ENCODE measurements at places on chromosomes 4 and X. TPM values are rescaled to one million over a fixed set of nuclear protein-coding genes. Genes with fewer than 3 reads are reported as not detected.

RAP1GDS1 gene
- total RNA-seq, result 23.8 TPM

SMIM14 gene
- total RNA-seq, result 14.8 TPM

TIMM8A gene
- total RNA-seq, result 27.8 TPM

RNF128 gene
- not detected for total RNA-seq

DSPP gene
- total RNA-seq, result not detected

APBB2 gene
- 8.0 TPM for total RNA-seq

TCP11X2 gene
- total RNA-seq, result not detected

UGT2A3 gene
- total RNA-seq, result 0.07 TPM

VSIG4 gene
- not detected for total RNA-seq

NKRF gene
- total RNA-seq, result 16.8 TPM

MTCP1 gene
- 15.8 TPM for total RNA-seq

CEP135 gene
- total RNA-seq, result 5.5 TPM

GAGE13 gene
- total RNA-seq, result not detected

SPRY1 gene
- 3.9 TPM for total RNA-seq

CLCN4 gene
- 3.3 TPM for total RNA-seq

GRID2 gene
- not detected for total RNA-seq

SPIN2A gene
- 0.22 TPM for total RNA-seq

SPANXC gene
- total RNA-seq, result not detected

KLHL4 gene
- total RNA-seq, result 6.2 TPM

LPAR4 gene
- total RNA-seq, result not detected

PIR gene
- 52.4 TPM for total RNA-seq

DUSP21 gene
- not detected for total RNA-seq

PABPC1L2A gene
- not detected for total RNA-seq

AKAP4 gene
- not detected for total RNA-seq

PTTG2 gene
- not detected for total RNA-seq

ATP1B4 gene
- 0.04 TPM for total RNA-seq

TMEM47 gene
- total RNA-seq, result 1.2 TPM

PRSS12 gene
- 0.20 TPM for total RNA-seq

PUDP gene
- total RNA-seq, result 23.0 TPM

OTUD6A gene
- not detected for total RNA-seq

MRFAP1 gene
- 252 TPM for total RNA-seq

MAGEA3 gene
- 2.8 TPM for total RNA-seq

ARHGAP6 gene
- total RNA-seq, result 0.05 TPM

BMX gene
- total RNA-seq, result not detected

RUFY3 gene
- total RNA-seq, result 7.9 TPM

CXorf38 gene
- 10.8 TPM for total RNA-seq

POLA1 gene
- 10.6 TPM for total RNA-seq

ADH7 gene
- not detected for total RNA-seq

DDX53 gene
- total RNA-seq, result not detected

CYTL1 gene
- total RNA-seq, result not detected

All from A549 treated with Mapracorat at 1 μM for 4 hours (cell line).